ACHN (cell line): ENCODE measurements at places on chromosomes 5 and 9.
A peak's percentile ranks its signal among the peaks of the same experiment; 100 is the strongest.

DNA sequence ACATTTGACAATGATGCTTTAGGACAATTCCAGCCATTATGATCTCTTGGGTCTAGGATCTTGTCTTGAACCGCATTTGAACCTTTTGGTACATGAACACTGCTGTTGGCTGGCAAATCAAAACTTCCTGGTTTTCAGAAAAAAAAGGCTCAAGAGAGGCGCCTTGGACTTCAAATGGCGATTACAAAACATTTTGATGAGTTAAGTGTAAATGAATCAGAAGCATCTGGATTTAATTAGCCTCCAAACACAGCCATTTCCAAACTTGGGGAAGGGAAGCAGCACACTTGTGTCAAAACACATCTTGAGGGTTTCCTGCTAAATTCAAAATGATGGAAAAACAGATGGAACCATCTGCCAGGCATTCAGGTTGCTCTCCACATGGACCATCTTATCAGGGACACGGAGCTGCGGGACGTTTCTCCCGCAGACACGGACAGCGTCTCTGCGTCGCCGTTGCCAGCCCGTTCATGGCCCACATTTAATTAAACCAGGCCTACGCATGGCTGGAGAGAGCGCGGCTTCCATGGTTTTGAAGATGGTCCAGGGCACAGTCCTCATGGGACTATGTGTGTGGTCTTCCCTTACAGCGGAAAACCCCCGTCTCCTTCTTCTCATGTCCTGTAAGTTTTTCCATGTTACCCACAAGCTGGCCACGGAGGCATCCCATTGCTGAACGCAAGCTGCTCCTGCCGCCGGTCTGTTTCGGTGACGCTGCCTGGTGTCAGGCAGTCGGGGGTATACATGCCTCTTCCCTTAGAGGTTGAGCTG lies 55.8 kb upstream of the PTCH1 start:
- DNase-seq: no peak

GRCh38 chr5:9104571-9105339 lies 441.1 kb downstream of the SEMA5A start:
- DNase-seq: no peak

DNA sequence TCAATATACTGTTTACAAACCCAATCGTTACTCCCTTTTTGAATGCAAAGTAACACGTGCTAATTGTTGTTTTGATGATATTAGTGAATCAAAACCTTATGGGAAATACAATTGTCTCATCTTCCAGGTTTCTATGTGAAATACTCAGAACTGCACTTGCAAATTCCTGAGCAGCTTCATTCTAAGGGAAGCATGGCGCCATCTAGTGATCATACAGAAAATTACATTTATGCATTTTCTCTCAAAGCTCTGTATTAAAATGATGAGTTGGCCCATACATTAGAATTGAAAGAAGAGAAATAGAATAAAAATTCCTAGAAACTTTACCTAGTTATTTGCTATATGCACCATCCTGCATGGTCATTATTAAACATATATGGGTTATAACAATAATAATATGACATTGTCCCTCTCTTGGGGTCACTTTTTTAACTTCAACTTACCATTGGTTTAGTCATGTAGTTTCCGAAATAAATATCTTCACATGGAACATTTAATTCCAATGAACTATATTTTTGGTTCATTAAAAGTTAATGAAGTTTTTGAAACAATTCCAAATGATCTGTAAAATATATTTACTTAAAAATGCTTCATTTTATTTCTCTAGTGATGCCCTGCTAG lies 220.0 kb downstream of the PDE4D start:
- peak; percentile 60 for DNase-seq

- peak; percentile 3 for DNase-seq
Observed at GRCh38 chr5:38207343-38207742, 51.0 kb upstream of the EGFLAM start.

DNA sequence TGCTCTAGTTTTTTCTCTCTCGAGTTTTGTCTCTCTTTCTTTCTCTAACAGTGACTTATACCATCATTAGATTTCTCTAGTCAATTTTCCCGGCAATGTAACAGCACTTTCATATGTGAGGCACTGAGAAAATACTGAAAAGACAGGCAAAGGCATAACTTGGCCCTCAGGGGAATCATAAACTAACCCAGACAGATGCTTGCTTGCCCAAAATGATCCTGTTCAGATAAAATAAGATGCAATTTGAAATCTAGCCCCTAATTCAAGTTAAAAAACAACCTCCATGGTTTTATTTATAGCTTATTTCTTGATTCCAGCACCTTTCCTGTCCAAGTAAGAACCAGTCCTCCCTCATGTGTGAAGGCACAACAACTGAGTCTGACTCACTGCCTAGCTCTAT lies 294.6 kb downstream of the GAS1 start:
- DNase-seq: no peak

GRCh38 chr5:56808211-56808610 lies 7.1 kb upstream of the MAP3K1 start:
- DNase-seq: no peak

- no peak for DNase-seq
Observed at GRCh38 chr5:135826221-135826525, 8.3 kb upstream of the SLC25A48 start.

DNA sequence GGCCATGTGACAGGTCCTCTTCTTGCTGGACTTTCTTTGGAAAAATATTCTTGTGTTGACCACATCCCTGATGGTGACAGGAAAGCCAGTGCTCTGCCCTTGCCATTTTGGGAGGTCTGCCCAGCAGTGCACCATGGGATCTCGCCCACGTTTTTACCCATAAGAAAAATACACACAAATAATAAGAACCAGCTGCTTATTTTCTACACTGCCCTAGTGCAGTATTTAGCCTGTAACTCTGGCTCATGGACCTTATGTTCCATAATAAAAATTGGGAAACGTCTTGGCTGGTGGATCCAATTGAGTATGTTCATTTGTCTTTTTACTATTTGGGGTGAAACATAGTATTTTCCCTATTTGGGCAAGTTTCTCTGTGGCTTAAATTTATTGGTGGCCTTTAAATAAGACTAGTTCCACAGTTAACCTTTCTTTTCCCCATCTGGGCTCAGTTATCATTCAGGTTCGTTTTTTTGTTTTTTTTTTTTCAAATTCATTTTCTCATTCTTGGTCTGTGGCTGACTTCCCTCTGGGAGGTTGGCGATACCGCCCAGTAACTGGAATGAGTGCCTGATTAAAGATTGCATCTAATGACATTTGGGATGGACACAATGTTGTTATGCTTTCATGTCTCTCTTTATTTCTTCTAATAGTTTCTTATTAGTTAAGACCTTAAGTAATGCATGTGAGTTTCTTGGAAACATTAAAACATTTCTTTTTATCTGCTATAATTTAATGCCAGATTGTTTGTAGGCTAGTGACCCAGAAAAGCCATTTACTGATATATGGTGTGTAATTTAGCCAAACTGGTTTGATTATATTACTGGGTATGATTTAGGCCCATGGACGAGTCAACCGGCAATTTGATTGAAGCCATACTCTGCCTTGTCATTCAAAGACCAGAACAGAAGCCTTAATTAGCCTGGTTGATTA lies 163.7 kb downstream of the FGF10 start:
- DNase-seq: no peak

GRCh38 chr5:142994218-142994617 lies 224.0 kb downstream of the ARHGAP26 start:
- no peak for DNase-seq

- DNase-seq: peak; percentile 66
Observed at GRCh38 chr9:35954942-35955546, 2.9 kb downstream of the OR2S2 start.
